ENCODE measurements at places on chromosomes 6 and 20.

DNA sequence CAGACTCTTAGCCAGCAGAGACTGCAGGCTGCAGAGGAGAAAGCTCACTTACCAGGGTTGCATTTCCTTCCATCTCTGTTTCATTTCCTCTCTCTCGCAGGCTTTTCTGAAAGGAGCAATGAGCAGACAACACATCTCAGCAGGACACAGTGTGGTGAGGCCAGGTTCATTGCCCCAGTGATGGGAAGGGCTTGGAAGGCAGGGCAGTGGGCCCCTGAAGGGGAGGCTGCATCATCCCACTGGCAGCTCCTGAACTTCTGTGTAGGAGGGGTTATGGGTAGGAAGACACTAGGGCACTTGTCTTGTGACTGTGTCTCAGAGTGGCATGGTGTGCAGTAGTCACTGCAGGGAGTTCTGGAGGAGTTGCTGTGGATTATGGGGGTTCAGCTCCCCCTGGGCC, 246.8 kb downstream of the QKI start:
- no peak for DNase-seq

GRCh38 chr20:59780494-59781185, 152.8 kb downstream of the SYCP2 start:
- no peak for DNase-seq

- no peak for DNase-seq
Measured at GRCh38 chr6:90411292-90411781, 114.7 kb upstream of the BACH2 start.

DNA sequence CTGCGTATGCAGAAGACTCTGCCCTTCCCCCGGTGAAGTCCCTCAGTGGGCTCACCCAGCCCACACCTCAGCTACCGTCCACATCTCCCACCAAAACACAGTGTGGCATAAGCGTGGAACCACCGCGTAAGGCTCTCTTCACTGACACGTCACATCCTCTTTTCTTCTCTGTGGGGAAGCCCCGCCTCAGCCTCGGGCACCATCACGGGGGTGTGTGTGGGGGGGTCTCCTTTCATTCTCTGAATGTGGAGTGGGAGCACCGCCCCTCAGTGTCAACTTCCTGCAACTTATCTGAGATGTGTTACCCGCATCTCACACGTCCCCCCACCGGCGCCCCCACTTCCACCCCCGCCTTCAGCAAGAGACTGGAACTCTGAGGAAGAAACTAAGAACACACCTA, 388.4 kb upstream of the JARID2 start:
- no peak for DNase-seq

DNA sequence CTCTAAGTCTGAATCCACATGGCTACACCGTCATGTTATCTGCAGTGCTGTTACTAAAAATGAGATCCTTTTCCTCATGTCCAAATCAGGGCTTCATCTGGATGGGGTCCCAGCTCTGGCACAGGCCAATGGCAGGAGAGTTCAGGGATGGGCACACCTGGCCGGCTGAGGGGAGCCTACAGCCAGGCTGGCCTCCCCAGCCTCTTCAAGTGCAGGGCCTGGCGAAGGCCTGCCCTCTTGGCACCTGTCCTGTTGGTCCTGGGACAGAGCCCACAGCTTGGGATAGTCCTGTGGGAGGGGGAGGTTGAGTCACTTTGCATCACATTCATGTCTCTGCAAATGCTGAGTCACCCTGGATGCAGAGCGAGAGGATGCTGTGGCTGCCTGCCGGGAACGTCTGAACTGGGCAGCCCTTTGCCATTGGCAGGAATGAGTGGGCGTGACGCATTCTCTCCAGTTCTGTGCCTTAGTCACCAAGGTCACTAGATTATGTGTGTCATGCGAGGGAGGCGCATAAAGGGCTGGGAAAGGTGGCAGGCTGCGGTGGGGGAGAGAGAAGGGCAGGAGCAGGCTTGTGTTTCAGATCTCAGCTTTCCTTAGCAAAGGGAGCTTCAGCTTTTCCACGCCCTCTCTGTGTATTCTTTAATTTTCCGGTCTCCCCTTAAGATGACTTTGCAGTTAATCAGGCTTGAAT, 223.2 kb upstream of the ECI2 start:
- peak; percentile 93 for DNase-seq

- no peak for DNase-seq
Measured at GRCh38 chr6:134261766-134262165, 56.1 kb downstream of the SGK1 start.

DNA sequence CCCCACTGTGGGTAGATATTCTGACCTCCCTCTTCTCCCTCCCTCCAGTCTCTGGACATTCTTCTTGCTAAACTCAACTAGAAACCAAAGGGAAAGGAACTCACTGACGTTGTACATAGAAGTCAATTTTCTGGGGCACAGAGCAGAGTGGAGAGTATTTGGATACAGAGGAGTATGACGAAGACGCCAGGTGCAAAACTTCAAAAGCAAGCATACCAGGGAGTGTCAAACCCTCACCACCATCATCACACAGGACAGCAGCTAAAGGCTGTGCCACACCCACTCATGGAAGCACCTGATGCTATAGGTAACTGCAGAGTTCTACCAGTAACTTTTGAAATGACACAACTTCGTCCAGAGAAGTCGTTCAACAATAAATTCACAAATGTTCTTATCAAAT, 64.8 kb downstream of the FYN start:
- DNase-seq = no peak

DNA sequence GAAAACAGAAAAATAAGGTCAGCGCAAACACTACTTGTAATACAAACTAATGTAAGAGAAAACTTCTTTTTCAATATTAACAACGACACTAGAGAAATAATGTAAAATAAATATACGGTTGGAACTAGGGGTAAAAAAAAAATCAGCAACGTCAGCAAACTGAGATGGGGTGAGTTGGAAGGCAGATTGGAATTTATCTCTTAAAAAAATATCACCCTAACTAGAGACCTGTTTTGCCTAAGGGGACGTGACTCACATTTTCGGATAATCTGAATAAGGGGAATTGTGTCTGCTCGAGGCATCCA, 705 bp upstream of the UTRN start:
- DNase-seq = no peak

DNA sequence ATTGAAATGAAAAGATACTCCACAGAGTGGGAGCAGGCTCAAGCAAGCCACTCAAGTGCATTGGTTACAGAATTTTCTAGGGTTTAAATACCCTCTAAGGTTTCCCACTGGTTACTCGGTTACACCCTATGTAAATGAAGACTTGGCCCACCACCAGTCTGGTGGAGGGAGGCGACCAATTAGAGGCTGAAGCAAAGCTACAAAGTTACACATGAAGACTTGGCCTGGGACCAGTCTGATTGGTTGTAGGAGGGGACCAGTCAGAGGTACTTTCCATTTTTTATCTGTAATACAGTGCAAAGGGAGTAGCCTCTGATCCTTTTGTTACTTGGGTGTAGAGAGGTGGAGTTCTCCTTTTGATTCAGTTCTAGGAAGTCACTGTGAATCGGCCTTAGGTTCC, 7.6 kb downstream of the SRSF12 start:
- DNase-seq = no peak

- DNase-seq = no peak
Measured at GRCh38 chr6:14408446-14408845, 290.9 kb downstream of the CD83 start.

DNA sequence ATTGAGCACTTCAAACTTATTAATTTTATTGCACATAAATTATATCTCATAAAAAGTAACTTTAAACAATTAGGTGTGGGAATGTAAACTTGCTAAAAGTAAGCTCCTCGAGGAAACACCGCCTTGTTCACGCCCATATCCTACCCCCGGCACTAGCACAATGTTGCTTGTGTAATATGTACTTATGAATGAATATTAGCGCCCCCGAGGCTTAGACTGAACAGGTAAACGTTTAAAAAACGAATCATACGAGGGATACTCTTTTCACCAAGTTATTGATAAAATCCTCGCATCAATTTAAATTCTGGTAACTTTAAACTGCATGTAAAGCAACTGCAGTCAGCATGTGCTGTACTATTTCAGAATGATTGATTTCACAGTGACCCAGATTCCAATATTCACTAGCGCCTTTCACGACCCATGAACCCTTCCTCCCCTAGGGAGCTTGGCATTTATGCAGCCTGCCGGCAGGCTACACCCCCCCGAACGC, 637 bp downstream of the TFB1M start:
- DNase-seq = peak; percentile 61

GRCh38 chr6:142925575-142926110, 19.3 kb downstream of the HIVEP2 start:
- peak; percentile 37 for DNase-seq

DNA sequence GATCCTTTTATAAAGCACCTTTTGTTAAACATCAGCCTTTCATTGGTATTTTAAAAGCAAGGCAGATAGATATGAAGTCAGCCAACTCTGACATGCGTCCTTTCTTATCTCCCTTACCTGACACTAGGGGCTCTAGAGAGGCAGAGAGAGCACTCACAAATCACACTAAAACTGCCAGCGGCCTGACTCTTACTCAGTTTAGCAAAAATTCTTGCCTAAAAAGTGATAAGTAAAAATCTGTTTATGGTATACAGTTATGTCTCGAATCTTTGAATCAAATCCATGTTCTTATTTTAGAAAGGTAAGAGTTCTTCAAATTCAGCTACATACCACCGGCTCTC, 10.4 kb upstream of the TDRD6 start:
- DNase-seq = peak; percentile 9

DNA sequence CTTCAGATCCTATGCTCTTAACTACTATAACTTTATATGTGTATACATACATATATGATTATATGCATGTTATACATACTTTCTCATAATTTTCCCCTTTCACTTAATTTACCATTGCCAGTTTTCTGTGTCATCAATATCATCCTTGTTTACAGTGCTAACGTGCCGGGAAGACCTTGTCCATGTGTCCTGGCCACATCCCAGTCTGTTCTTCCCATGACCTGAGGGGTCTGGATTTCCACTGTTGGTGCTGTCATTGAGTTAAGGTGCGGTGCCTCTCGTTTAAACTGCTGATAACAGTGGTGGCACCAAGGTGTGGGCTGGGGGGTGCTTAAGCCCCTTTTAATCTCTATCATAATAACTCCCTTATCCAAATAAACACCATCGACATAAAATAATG, 8.5 kb upstream of the SDCBP2 start:
- no peak for DNase-seq

DNA sequence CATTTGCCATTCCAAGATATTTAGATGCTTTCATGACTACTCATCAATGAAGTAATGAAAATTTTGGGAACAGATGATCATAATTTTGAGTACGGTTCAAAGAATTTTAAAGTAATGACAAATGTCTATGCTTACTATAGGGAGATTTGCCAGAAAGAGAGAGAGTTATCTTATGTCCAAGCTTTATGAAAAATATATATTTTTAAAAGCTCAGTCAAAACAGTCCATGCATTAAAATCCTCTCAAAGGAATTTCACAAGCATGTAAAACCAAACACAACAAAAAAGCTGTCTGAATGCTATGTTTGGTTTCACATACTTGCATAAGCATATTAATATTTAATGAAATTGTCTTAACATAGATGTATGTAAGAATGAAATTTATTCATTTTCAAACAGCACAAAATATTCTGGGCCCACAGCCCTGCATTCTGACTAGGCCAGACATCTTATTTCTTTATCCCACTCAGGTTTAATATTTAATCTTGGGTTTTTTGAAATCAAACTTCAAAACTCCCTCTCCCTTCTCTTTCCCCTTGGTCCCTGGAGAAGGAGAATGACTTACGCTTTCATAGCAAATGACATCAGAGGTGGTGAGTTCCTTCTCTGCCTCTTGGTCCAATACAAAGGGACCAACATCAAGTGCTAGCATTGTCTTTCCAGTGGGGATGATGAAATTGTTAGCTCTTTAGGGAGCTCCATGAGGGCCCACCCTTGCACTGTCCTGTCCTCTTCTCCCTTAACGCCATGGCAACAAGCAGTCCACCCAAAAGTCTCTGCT, 94.2 kb downstream of the ADAT2 start:
- DNase-seq = no peak

- DNase-seq = no peak
Measured at GRCh38 chr6:153852481-153852880, 186.6 kb upstream of the OPRM1 start.

DNA sequence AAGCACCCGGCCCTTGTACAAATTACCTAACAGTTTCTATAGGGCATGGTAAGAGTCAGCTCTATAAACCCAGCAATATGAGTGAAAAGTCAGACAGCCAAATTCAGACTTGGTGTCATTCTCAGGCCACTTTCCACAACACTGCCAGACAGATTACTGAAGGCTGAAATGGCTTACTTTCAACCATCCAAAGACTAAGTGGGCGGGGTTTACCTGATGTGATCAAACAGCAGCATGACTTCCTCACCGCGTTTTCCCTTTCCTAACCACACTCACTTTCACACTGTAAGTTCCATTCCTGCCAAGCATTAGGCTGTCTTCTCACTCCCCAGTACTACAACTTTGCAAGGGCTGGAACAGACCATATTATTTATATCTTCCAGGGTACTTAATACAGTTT, 85.9 kb downstream of the SMLR1 start:
- no peak for DNase-seq

GRCh38 chr6:128570680-128571063, 50.3 kb upstream of the PTPRK start:
- DNase-seq = peak; percentile 40

DNA sequence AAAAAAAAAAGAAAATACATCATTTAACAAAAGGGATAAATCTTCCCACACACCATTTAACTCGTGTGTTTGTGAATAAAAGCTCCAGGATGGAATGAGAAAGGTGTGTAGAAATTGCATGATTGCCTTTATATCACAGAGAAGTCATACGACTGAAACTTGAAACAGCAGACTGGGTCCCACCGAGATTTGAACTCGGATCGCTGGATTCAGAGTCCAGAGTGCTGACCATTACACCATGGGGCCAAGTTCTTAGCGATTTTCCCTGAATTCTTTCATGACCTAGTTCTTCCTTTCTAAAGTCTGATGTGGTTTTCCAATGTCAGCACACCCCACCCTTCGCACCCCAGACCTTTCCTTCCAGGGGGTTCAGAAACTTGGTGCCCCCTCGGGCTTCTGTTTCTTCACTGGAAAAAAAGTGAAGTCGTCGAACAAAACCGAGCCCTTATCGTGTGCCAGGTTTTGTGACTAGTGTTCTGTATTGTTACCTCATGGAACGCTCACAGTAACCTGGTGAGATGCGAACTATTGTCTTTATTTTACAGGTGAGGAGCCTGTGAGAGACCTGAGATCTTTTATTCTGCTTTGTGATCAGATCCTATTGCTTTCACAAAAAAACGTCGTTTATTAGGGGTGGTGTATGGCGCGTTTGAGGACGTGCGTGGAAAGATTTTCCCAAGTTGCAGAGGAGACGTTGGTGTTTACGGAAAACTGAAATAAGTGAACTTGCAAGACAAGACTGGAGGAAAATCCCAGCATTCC, 120.8 kb downstream of the OR2B2 start:
- peak; percentile 91 for DNase-seq

DNA sequence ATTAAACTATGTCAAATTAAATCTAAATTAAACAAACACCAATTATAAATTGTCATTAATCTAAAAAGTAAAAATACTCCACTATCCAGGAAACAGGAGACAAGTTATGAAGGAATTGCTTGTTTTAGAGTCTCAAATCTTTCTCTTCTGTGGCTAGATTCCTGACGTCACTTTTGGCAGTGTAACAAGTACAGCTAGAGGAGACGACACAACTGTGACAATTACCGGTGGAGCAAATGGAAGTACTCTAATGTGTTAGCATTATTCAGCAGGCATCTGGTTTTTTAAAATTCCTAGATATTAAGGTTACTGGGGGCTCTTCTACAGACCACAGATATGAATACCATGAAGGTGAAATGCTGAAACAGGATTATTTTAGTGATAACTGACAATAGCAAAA, 1042.7 kb downstream of the EPHA7 start:
- DNase-seq = no peak

GRCh38 chr20:18645851-18646250, 58.0 kb downstream of the DTD1 start:
- DNase-seq = no peak

- DNase-seq = no peak
Measured at GRCh38 chr20:55790178-55790577, 215.1 kb downstream of the CBLN4 start.

Measured in HT-29 (cell line).